ENCODE measurements at places on chromosomes 5 and 9.

DNA sequence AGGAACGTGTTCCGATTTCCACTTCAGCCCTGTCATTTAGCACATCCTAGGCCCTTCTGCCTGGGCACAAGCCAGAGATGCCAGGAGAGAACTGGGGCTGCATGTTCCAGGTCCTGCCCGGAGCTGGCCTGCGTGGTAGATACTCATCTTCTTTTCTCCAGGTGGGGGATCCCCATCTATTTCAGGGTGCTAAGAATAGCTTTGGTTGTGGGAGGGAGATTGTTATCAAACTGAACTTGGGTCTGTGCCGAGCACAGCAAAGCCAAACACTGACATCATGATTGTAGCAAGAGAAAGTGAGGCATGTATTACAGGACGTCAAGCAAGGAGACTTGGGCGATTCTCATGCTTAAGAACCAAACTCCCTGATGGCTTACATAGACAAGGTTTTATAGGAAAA, 18.2 kb downstream of the C9orf153 start:
- no peak for DNase-seq

GRCh38 chr9:114433086-114433485, 45.3 kb upstream of the AKNA start:
- DNase-seq, result no peak

GRCh38 chr5:180137401-180138213, 66.0 kb upstream of the RNF130 start:
- no peak for DNase-seq

DNA sequence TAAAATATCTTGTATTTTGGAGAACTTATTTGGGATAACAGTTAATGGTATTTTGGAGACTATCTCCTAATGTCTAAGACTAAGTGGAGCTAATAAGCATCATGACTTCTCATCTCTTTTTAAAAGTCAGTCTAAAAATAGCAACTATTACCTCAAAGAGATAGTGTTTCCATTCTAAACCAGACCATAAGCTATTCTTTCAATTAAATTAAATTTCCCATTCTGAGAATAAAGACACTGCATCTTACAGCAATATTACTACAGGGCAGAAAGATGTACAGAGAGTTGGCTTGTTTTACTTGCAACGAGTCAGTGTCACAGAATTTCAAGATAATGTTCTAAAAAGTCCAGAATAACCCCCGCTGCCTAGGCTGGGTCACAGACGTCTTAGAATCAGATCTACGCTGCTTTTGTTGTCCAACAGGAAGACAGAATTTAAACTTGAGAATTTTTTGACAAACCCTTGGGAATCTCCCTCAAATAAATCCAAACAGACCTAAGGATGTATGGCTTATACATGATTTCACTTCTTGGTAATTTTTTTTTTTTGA, 98.9 kb downstream of the USP20 start:
- DNase-seq, result no peak

DNA sequence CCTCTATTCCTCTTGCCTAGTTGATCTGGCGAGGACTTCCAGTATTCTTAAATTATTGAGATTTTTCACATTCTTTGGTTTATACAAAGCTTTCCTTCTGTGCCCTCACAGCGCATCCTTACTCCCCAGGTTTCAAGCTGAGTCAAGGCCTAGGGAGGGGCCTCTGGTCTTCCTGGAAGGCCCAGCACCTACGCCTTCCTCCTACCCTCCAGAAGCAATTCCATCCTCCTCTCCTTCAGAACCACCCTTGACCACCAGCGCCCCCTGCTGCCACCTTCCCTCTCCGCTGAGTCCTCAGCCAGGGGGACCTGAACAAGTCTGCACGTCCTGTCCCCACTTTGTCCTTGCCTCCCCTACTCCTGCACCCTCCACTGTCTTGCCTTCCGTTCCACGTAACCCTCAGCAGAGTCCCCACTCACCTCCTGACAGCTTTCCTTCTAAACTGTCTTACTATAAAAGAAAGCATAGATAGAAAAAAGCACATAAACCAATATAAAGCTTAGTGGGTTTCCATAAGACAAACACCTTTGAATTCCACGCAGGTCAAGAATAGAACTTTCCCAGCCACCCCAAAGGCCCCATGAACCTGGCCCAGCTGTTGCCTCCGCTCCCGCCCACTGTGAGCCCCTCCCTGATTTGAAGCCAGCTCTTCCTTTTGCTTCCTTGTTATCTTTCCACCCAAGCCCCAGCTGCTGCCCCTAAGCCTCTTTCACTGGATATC, 63.0 kb upstream of the CTSL start:
- peak; percentile 35 for DNase-seq

GRCh38 chr5:148861088-148861487, 34.7 kb downstream of the ADRB2 start:
- no peak for DNase-seq

- no peak for DNase-seq
Measured at GRCh38 chr5:136620621-136621020, 255.3 kb upstream of the TRPC7 start.

DNA sequence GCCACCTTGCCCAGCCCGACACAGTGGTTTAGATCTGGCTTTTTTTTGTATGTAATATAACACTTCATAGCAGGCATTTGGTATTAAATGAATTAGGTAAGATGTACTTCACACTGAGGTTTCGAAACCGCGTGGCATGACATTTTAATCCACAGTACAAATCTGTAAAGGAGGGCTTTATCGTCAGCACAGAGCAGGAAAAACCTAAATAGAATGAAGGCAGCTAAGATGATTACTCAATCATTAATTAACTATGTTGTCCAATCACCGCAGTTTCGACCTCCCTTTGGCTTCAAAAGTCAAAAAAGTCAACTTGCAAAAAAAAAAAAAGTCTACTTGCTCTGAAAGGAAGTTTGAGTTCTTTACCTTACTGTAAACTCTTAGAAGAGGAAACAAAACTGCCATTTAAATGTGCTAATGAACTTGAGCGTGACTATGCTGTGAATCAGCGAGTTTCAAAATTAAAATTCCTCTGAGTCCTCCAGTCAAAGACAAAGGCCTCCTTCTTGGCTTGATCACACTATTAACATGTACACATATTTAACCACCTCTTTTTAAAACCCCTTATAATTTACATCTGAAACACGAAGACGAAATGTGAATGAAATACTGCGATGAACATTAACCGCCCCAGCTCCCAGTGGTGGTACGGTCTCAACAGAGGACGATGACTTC, 698 bp upstream of the SEC24A start:
- peak; percentile 29 for DNase-seq

DNA sequence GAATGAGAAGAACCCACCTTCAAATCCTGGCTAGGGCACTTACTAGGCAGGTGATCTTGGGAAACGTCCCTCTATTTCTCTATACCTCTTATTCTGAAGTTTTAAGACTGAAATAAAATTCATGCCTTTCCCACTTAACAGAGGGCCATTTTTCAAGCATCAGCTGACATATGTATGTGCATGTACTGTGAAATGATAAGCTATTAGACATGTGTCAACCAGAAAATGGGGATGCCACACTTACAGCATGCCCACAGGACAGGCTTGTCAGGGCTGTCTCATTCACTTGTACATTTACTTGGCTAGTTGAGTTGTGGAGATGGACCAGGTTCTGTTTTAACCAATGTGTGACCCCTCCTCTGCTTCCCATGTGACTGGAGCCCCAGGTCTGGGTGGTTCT, 78.5 kb downstream of the C9orf152 start:
- no peak for DNase-seq

DNA sequence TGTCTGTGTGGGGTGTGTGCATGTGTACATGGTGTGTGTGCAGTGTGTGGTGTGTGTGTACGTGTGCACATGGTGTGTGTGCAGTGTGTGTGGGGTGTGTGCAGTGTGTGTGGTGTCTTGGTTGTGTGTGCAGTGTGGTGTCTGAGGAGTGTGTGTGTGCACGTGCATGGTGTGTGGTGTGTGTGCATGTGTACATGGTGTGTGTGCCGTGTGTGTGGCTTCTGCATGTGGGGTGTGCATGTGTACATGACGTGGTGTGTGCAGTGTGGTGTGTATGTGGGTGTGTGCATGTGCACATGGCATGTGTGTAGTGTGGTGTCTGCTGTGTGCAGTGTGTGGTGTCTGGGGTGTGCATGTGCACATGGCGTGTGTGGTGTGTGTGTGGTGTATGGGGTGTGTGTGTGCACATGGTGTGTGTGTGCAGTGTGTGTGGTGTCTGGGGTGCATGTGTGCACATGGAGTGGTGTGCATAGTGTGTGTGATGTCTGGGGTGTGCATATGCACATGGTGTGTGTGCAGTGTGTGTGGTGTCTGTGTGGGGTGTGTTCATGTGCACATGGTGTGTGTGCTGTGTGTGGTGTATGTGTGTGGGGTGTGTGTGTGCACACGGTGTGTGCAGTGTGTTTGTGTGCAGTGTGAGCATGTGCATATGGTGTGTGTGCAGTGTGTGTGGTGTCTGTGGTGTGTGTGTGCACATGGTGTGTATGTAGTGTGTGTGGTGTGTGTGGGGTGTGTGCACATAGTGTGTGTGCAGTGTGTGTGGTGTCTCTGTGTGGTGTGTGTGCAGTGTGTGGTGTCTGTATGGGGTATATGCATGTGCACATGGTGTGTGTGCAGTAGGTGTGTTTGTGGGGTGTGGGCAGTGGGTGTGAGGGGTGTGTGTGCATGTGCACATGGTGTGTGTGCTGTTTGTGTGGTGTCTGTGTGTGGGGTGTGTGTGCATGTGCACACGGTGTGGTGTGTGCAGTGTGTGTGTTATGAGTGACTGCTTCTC, 40.6 kb upstream of the ZNG1F start:
- no peak for DNase-seq

DNA sequence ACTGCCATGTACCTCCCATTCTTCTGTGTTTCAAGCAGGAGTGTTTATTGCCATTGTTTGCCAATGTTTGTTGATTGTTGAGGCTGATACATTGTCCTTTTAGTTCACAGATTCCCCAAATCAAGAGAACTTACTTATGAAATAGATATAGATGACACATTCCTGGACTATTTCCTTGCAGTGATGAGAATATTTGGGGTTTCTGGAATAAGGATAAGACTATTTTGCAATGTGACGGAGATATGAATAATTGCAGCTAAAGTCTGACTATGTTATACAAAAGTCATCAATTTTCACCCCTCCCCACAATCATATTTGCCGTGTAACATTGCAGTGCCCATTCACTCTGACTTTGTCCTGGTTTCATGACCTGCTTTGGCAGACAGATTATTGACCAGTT, 460.8 kb downstream of the CDH10 start:
- DNase-seq, result no peak

GRCh38 chr9:114852050-114852594, 46.3 kb upstream of the TNFSF15 start:
- DNase-seq, result no peak

- no peak for DNase-seq
Measured at GRCh38 chr5:158876263-158876942, 223.3 kb downstream of the EBF1 start.

DNA sequence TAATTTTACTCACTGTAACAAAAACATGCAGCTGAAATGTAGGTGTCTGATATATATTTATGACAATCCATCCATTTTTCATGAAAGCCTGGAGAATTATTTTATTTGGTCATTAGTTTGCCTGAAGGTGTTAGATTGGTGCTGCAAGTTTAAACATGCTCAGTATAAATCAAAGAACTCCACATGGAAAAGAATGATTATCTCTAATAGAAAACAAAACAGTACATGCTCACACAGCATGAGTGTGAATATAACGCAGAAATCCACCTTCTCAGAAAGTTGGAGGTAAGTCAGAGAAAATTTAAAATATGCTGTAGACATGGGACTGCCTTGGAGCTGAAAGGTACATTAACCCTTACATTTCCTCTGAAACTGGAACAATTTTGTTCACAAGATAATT, 165.5 kb upstream of the RGS7BP start:
- DNase-seq, result no peak

GRCh38 chr5:76818844-76819831, at the start of gene F2RL1:
F2RL1 (plus strand) TSS chr5:76819030; CDS start chr5:76819183, 153 bp downstream.
- peak; percentile 55 for DNase-seq

GRCh38 chr5:115977988-115978387, 15.7 kb downstream of the LVRN start:
- DNase-seq, result no peak

- no peak for DNase-seq
Measured at GRCh38 chr9:129323999-129324553, 146.0 kb upstream of the IER5L start.

All from activated naive CD8-positive, alpha-beta T cell treated with anti-CD3 and anti-CD28 coated beads for 36 hours (primary cell).